Activated T-helper 1 cell treated with Interleukin-2 at 50 U/mL for 16 hours (primary cell): ENCODE measurements at places on chromosomes 12 and 14.

GRCh38 chr14:33631441-33631840 is 319.4 kb downstream of the EGLN3 start:
- no peak for DNase-seq

DNA sequence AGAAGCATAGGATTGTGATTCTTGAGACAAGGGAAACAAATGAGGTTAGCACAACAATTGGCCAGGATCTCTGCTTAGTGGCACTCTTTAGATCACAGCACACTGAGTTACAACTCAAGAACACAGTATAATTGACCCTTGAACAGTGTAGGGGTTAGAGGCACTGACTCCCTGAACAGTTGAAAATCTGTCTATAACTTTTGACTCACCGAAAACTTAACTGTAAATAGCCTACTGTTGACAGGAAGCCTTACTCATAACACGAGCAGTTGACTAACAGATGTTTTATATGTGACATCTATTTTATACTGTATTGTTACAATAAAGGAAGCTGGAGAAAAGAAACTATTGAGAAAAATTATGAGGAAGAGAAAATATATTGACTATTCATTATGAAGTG is 296.1 kb downstream of the RERGL start:
- DNase-seq: no peak

GRCh38 chr14:71625175-71625574 is 307.1 kb upstream of the RGS6 start:
- DNase-seq: no peak

DNA sequence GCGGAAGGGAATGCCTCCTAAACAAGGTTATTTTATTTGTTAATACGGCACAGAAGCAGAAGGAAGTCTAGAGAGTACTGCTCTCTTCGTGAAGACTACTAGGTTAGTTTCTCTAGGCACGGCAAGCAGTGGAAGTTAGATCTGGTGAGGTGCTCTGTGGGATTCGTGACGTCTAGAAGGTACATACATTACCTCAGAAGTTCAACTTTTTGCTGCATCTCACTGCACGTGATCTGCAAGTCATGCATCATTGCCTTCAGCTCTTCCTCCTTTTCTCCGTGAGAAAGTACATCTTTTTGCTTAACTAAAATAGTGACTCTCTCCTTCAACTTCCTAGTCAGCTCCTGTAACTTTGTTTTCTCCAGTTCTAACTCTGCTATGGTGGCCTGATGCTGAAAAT is 74.7 kb downstream of the NIN start:
- DNase-seq: no peak

DNA sequence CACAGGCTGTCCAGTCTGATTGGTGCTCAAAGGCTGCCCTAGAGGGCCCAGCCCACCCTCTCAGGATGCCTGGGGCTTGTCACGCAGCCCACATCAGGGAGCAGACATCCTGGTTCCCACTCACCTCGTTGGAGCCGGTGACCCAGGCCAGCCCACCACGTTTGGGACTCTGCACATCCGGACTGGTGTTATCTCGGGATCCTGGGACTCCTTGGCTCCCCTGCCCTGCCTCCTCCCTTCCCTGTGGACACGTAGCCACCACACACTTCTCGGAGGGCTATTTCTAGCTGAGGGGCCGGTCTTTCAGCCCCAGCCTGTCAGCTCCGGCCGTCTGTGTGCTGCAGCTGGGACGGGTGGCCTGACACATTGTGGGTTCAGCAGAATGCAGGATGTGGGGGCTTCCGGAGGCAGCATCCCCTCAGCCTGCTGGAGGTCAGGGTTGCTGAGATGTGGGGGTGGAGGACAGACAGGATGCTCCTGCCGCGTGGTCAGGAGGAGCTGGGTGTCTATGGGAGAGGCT is 12.8 kb upstream of the FGF23 start:
- no peak for DNase-seq

- DNase-seq: no peak
Observed at GRCh38 chr14:47102472-47102871, 450.9 kb upstream of the RPL10L start.

GRCh38 chr14:69612014-69612782 is 802 bp downstream of the SUSD6 start:
- peak; percentile 37 for DNase-seq

- no peak for DNase-seq
Observed at GRCh38 chr14:95257521-95257920, 62.2 kb downstream of the CLMN start.

GRCh38 chr12:124381456-124382296 is 86.8 kb downstream of the RFLNA start:
- DNase-seq: no peak

GRCh38 chr12:128052777-128053176 is 214.2 kb upstream of the TMEM132C start:
- no peak for DNase-seq

DNA sequence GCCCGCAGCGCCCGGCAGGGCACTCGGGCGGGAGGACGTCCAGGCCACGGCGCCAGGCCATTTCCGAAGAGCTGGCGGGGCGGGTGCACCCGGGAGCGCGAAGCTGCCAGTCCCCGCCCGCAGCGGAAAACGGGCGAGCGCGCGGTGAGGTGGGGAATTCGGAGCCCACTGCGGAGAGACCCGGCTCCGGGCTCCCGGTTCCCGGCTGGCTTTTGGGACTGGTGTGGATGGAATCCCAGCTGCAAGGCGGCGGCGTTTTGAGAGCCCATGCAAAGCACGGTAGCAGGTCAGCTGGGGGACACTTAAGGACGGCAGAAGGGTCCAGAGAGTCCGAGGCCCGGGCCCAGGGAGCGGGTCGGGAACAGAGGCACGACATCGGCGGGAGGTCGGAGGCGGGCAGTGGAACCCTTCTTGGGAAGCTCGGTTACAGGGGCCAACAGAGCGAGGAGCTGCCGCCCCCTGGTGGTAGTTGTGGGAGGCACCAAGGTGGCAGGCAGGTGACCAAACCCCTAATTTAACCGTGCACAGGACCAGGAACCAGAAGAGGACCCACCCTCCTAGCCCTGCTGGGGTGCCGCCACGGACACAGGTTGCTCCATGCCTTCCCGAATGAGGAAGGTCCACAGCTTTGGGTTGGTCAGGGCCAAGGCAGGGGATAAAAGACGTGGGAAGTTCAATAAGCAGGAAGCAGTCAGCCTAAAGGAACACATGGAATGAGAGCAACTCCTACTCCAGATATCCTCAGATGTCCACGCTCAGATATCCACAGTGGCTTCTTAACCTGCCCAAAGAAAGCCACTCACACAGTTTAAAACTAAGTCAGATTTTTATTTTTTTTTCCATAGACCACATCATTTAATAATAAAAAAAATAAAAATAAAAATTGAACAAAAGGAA is 685 bp upstream of the CDH24 start:
- peak; percentile 75 for DNase-seq

GRCh38 chr14:102103062-102103695 is 16.3 kb upstream of the HSP90AA1 start:
- no peak for DNase-seq

DNA sequence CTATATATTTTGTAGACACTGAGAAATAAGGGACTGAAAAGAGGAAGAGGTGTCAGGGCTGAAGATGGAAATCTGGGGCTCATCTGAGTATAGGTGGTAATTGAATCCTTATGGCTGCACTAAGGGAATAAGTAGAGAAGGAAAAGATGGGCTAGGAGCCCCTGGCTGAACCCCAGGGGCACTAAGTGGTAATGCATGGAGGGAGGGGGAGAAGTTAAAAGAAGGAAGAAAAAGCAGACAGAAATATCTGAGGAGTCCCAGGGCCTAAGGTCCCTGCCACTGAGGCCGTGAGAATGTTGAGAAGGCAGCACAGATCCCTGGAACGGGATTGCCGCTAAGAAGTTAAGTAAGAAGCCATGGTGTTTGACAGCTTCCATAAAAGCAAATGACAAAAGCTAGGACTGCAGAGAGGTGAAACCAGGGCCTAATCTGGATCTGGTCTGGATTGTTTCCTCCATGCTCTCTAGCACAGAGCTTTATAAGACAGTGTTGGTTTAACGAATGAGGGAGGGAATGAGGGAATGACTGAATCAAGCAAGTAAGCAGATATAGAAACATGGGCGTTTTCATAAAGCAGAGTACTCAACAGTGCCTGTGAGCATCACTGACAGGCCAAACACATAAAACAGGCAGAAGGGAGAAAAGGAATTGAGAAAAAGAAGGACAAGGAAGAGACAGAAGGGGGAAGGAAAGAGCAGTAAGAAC is 92.9 kb downstream of the HMGA2 start:
- no peak for DNase-seq

GRCh38 chr12:114555451-114555850 is 128.5 kb downstream of the TBX3 start:
- DNase-seq: no peak

- DNase-seq: no peak
Observed at GRCh38 chr12:128077211-128077916, 189.6 kb upstream of the TMEM132C start.

GRCh38 chr14:54671537-54671936 is 104.6 kb downstream of the SAMD4A start:
- no peak for DNase-seq

DNA sequence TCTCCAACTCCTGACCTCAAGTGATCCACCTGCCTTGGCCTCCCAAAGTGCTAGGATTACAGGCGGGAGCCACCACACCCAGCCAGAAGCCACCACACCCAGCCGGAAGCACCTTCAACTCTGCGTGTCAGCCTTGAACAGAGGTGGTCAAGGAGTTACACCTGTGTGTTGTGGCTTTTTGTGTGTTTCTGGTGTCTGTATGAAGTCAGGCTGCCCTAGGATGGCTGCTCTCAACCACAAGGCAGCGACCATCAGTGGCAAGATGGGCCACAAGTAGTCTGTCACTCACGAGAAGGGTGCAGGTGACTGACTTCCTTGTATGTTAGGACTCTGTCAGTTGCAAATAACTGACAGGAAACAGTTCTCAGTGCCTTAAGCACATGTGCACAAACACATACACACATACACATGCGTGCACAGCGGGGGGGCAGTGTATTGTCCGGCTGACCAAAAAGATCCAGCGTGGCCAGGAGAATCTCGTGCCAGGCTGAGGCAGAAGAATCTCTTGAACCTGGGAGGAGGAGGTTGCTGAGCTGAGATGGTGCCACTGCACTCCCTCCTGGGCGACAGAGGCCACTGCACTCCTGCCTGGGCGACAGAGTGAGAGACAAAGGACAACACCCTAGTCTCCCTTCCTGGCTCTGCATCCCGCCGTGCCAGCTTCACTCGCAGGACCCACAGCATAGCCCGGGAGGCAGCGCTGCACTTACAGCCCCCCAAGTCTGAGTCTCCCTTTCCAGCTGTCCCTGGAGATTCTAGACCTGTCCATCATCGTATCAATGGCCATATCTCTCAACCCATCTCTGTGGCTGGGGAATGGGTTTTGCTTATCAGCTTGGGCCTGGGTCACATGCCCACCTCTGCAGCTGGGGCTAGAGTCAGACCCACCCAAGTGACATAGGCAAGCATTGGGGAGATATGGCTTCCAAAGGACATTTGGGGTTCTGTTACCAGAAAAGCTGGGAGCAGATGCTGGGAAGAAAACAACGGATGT is 13.7 kb downstream of the P2RX4 start:
- DNase-seq: peak; percentile 19

- DNase-seq: no peak
Observed at GRCh38 chr14:23145794-23146350, 26.8 kb upstream of the CEBPE start.

- no peak for DNase-seq
Observed at GRCh38 chr14:84809158-84809557, 720.8 kb upstream of the FLRT2 start.

DNA sequence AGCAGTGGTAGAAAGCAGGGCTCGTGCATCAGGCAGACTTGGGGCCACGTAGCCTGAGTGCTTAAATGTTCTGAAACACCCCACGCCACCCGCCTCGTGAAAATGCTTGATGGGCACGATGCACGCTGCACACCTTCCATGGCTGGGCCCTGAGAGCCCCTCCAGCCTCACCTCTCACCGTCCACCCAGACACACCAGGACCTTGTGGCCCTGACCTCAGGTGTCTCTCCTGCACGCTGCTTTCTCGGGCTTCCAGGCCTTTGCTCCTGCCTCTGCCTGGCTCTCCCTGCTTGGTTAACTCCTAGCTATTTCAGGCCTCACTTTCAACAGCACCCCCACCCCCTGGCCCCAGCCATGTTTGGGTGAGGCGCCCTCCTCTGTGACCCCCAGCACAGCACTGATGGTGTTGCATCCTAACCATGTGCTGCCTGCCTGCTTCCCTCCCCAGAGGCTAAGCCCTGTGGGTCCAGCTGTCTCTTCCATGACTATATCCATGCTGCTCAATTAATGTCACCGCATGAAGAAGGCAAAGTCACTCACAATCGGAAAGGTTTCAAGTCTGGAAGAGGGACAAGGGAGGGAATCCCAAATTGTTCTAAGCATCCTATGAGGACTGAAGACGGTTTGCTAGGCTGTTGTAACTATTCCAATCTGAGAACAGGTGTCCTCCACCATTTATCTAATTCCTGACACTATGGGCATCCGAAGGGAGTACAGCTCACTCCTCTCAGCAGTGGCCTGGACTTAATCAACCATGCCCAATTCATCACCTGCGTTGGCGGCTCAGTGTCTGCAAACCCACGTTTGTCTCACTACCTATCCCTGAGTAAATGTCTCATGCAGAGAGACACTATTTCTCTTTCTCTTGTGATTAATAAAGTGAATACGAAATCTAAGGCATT is 82.2 kb downstream of the CCDC88C start:
- DNase-seq: no peak

- DNase-seq: no peak
Observed at GRCh38 chr14:101732118-101732517, 29.4 kb upstream of the PPP2R5C start.

- DNase-seq: no peak
Observed at GRCh38 chr14:68043752-68044151, 224.2 kb downstream of the RAD51B start.

GRCh38 chr12:110073049-110073831 is 24.9 kb upstream of the C12orf76 start:
- no peak for DNase-seq

DNA sequence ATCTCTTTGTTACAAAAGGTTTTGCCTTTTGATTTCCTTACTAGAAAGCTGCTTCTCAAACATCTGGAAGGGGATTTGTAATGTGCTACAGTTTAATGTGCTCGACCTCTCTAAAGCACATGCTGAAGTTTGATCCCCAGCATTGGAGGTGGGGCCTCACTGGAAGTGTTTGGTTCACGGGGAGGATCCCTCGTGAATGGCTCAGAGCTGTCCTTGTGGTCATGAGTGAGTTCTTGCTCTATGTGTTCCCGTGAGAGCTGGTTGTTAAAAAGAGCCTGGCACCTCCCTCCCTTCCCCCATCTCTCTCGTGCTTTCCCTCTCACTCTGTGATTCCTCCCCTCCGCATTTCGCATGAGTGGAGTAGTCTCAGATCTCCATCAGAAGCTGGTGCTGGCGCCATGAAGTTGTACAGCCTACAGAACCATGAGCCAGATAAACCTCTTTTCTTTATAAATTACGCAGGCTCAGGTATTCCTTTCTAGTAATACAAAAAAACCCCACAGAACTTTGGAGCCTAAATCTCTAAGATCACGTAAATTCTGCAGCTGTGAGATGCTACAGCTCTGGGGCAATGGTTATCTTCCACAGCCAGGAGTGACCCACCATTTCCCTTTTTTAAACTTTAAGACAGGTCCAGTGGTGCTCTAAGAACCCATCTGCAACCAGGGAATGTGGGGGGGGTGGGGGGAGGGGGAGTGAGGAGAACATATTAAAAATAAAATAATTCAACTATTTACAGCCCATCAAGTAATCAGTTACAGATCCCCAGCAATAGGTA is 214.4 kb downstream of the FOXN3 start:
- no peak for DNase-seq
